ENCODE measurements at places on chromosomes 7 and 10.

GRCh38 chr10:97822261-97822687 is 27.4 kb upstream of the GOLGA7B start:
- no peak for DNase-seq

GRCh38 chr10:109741712-109742111 is 181.6 kb downstream of the XPNPEP1 start:
- no peak for DNase-seq

GRCh38 chr10:22712956-22713852 is 1.2 kb downstream of the PIP4K2A start:
- no peak for DNase-seq

DNA sequence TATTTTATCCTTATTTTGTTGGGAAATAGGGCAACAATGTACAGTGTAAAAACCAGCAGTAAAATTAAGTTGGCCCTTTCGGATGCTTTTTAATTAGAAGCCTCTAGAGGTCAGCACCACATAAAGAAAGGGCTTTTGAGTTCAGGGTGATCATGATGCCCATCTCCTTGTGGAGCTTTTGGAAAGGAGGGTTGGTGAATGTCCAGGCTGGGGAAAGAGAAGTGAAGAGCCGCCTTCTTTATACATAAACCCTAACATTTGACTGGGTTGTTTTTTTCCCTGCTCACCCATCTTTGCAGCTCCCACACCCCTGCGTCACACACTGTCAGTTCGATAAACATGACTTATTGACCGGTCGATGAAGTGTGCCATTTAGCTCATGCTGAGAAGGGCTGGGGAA is 29.8 kb downstream of the MTURN start:
- DNase-seq, result no peak

DNA sequence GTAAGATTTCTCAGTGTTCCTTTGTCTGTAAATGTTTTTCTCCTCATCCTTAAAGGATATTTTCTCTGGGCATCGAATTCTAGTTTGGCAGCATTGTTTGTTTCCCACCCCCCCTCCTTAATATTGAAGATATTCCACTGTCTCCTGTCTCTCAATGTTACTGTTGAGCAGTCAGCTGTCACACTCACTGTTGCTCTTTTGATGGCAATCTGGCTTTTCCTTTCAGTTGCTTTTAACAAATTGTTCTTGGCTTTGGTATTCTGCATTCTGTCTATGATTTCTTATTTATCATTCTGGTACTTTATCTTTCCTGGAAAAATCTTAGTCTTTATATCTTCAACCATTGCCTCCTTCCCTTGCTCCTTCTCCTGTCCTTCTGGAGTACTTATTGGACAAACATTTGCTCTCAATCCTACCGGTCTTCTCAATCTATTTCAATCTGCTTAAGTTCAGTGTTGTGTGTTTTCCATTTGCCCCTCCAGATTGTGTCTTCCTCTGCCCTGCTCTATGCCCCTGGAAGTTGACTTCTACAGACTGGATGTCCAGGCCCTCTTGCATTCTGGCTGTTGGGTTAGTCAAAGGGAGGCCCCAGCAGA is 9.3 kb upstream of the GTPBP4 start:
- DNase-seq, result no peak

DNA sequence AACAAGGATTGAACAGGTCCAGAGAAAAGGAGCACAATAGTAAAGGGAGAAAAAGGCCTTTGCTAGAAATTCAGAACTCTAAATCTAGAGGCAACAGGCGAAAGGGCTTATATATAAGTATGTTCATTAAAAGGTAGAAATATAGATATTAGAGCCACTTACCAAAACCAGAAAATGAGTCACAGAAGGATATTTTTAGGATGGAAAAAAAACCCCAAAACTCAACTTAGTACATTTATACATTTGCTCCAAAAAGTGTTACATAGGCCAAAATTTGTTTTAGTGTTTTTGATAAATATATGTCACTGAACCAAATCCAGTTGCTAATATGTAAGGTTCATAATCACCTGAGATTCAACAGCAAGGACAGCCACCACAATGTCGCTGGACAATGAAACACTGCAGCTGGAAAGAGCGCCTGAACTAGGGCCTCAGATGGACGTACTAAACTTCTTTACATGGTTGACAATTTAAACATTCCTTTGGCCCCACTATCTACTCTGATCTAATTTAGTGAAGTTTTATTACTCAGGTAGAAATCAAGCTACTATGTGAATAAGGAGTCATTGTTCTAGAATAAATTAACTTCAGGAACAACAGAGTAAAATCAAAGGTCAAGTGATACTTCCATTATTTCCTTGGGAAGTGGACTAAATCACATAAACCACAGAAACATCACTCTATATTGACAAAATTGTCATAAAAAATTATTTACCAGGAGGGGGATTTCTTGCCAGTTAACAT is 10.9 kb downstream of the FAM3C start:
- no peak for DNase-seq

DNA sequence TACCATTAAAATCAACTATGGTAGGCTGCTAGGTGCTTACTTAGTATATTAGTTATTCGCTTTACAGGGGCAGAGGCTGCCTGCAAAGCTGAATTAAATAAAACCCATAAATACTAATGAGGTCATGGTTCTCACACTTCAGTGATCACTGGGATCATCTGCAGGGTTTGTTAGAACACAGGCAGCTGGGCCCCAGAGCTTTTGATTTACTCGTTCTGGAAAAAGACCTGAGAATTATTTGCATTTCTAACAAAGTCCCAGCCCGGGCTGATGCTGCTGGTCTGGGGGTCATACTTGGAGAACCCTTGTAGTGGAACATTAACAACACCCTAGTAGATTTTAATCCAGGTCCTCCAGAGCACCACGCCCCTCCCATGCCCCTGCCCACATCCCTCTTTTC is 8.5 kb downstream of the UCN3 start:
- no peak for DNase-seq

DNA sequence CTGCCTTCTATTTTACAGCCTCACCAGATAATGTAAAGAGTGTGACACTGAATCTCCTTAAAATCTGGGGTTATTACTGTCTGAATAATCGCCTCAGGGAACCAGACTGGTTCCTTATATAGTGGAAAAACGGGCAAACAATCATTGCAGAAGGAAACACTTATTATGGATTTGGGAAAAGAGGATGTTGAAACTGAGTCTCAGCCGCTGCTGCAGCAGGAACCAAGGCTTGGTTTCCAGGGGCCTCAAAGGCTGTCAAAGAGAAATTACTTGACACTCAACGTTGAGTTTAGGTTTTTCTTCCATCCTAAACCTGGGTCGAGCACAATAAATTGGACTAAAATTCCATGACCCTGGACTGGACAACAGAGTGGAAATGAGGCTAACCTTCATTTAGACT is 103.8 kb upstream of the AHR start:
- DNase-seq, result no peak

DNA sequence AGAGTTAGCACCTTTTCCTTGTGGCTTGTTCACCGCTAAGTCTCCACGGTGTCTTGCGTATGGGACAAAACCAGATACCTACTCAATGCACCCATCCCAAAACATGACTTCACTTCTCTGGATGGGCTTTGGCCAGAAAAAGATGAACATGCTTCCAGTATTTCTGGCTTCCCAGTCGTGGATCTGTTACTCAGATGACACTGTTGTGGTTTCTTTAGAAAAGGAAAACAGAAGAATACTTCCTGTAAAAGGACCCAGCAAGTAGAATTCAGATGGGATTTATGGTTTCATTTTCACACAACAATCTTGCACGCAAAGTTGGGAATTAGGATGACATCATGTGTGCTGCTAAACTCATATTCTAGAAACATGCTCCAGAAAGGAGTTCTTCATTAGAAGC is 216.7 kb downstream of the ADAM12 start:
- DNase-seq, result no peak

DNA sequence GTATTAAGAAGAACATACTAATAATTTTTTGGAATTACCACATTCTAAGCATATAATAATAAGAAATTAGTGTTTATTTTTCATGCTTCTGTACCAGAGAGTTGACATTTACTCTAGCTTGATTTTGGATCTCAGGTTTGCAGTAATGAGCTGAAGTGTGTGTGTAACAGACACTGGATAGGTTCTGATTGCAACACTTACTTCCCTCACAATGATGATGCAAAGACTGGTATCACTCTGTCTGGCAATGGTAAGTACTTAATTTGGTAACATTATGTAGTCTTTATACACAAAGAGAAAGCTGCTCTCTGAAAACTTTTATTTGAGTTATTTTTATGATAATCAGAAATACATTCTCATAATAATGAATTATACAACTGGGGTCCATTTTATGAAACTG is 54.1 kb downstream of the SRI start:
- DNase-seq, result no peak
